Motor neuron (in vitro differentiated cells): ENCODE measurements at places on chromosomes 3 and 15.

DNA sequence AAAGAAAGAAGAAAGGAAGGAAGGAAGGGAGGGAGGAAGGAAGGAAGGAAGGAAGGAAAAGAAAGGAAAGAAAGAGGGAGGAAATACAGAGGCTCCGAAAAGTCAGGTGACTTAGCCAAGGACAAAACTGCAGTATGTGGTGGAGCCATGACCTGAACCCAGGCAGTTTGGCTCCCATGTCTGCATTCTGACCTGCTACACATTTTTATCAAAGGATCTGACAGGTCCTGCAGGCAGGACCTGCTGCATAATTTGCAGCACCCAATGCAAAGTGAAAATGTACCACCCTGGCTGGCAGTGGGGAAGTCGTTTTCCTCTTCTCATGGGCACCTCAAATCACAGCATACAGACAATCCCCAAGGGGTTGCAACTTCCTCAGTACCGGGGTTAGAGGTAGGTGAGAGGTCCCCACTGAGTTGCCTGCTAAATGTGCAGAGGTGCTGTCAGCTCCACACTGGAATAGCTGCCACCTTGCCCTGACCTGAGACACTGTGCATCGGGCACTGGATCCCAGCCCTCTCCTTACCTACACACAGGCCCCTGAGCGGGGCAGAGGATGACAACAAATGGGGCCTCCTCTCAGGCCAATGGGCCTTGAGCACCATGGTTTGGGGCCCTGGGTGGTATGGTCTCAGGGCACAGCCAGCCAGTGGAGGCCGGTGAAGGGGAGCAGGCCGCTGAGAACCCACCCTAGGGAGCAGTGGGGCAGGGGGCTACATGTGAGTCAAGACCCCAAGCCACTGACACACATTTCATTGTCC is 175.1 kb downstream of the SHQ1 start:
- ATAC-seq = no peak

DNA sequence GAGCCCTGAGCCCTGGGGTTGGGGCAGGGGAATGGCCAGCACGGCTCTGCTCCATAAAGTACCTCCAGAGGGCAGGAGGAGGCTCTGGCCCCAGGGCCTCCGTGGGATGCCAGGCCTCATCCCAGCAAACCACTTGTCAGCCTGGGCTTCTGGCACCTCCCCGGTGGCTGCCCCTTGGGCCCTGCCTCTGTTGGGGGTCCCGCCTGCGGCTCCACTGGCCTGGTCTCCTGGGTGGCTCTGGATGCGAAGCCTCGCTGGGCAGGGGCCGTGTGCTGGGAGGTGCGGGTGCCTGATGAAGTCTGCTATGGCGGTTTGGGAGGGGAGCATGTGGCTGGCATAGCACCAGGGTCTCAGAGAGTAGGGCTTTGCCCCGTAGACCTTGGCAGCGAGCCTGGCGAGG is 37.6 kb downstream of the PLXNA1 start:
- ATAC-seq = no peak

- ATAC-seq = no peak
Measured at GRCh38 chr3:113741086-113741485, 5.0 kb downstream of the NAA50 start.

GRCh38 chr3:172617013-172617706 is 93.7 kb downstream of the NCEH1 start:
- ATAC-seq = no peak

GRCh38 chr15:89674526-89674925 is 4.6 kb downstream of the PLIN1 start:
- ATAC-seq = no peak

DNA sequence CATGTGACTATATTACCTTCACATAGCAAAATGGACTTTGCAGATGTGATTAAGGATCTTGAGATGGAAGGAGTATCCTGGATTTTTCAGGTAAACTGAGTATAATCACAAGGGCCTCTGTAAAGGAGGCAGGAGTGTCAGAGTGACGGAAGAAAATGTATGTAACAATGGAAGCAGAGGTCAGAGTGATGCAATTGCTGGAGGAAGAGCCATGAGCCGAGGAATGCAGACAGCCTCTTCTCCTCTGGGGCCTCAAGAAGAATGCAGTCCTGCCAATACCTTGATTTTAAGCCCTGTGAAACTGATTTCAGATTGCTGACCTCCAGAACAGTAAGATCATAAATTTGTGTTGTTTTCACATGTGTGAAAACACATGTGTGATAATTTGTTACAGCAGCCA is 15.1 kb downstream of the HEMK1 start:
- ATAC-seq = no peak

- no peak for ATAC-seq
Measured at GRCh38 chr15:62547584-62547983, 382.5 kb upstream of the C2CD4B start.

- ATAC-seq = no peak
Measured at GRCh38 chr15:97861529-97862260, 98.8 kb upstream of the ARRDC4 start.
